Activated CD4-positive, alpha-beta T cell treated with anti-CD3 and anti-CD28 coated beads, Interleukin-2, amount 10 ng/mL, durations not matched to agents 7 days and 5 days (primary cell): ENCODE measurements at places on chromosomes 13 and 19. TPM values are rescaled to one million over a fixed set of nuclear protein-coding genes. Genes with fewer than 3 reads are reported as not detected.

GRCh38 chr19:11176466-11177193 is 20.7 kb downstream of the KANK2 start:
- no peak for DNase-seq

The IFNL1 gene
- total RNA-seq = not detected

- peak; percentile 63 for DNase-seq
Measured at GRCh38 chr19:2507109-2507508, 31.2 kb downstream of the GADD45B start.

DNA sequence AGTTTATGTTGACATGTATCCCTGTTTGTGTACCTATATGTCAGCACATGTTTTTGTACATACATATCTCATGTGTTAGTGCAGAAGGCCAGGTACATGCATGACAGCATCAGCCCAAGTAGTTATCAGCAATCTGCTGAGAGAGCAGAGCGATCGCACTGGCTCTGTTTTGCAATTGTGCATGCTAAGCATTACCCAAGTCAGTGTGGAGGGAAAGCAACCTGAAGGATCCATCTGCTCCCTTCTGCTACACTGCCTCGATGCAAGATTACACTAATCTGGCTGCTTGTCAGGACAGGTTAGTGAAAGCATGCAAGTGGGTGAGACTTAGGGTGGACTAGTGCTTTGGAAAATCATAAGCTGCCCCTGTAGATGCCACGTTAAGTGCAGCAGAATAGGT is 211.8 kb downstream of the PCCA start:
- no peak for DNase-seq

The PRTN3 gene
- not detected for total RNA-seq

The FXYD7 gene
- 5.0 TPM for total RNA-seq

The TMEM38A gene
- total RNA-seq = 1.1 TPM

The ZNF835 gene
- 1.4 TPM for total RNA-seq

- DNase-seq = no peak
Measured at GRCh38 chr13:80498433-80498832, 157.5 kb upstream of the SPRY2 start.

The PRODH2 gene
- not detected for total RNA-seq

- DNase-seq = no peak
Measured at GRCh38 chr13:53043398-53043797, 14.8 kb downstream of the OLFM4 start.
